Left lung (tissue), 14 donors: ENCODE measurements at places on chromosomes 2 and 18. TPM values are rescaled to one million over a fixed set of nuclear protein-coding genes. Genes with fewer than 3 reads are reported as not detected.

DNA sequence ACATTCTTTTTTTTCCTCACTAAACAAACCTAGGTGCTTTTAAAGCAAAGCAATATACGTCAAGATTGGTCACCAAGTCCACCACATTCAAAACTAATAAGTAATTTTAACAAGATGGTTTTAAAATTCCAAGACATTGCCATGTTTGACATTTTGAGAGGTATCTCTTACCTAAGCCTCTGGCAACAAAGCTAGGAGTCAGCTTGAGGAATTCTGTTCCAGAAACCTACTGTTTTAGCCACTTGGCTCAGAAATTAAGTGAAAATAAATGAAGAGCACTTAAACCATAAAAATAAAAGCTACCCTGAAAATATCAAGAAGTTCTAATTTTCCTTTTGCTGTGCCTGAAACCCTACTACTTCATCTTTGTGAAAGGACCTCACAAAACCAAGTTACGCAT is 30.0 kb upstream of the CHMP3 start:
- no peak overlapping the region for H3K4me3 ChIP-seq
- no peaks in the 10 kb centered on the region for H3K36me3 ChIP-seq
- no peak for DNase-seq
- no peaks in the 10 kb centered on the region for H3K4me1 ChIP-seq
- no peak overlapping the region for H3K27ac ChIP-seq

- H3K4me3 ChIP-seq, result no peak overlapping the region
- no peaks in the 10 kb centered on the region for H3K4me1 ChIP-seq
- H3K27ac ChIP-seq, result no peak overlapping the region
These were observed 29.0 kb upstream of the GIGYF2 start for GRCh38 chr2:232667989-232668583.

GPBAR1 gene
- 1.7 TPM for total RNA-seq

SMC6 gene
- 19.9 TPM for total RNA-seq

EN1 gene
- not detected for total RNA-seq

- peak overlapping the region; percentile 84 for H3K27ac ChIP-seq
- peak; percentile 90 for DNase-seq
- no peaks in the 10 kb centered on the region for H3K27me3 ChIP-seq
- H3K36me3 ChIP-seq, result no peaks in the 10 kb centered on the region
These were observed 47.5 kb downstream of the ZFP36L2 start for GRCh38 chr2:43178602-43179542.

- no peaks in the 10 kb centered on the region for H3K36me3 ChIP-seq
- no peak overlapping the region for H3K4me3 ChIP-seq
- H3K27me3 ChIP-seq, result no peaks in the 10 kb centered on the region
These were observed 23.3 kb downstream of the MAPRE3 start for GRCh38 chr2:26993768-26994167.

GRCh38 chr2:62884086-62884485 is 166.5 kb upstream of the OTX1 start:
- no peaks in the 10 kb centered on the region for H3K36me3 ChIP-seq
- H3K27me3 ChIP-seq, result no peaks in the 10 kb centered on the region
- H3K4me3 ChIP-seq, result no peak overlapping the region
- no peak overlapping the region for H3K27ac ChIP-seq
- DNase-seq, result no peak

RTTN gene
- 9.8 TPM for total RNA-seq

GRCh38 chr2:19855542-19856431 is 46.0 kb downstream of the TTC32 start:
- no peak overlapping the region for H3K27ac ChIP-seq
- H3K36me3 ChIP-seq, result no peaks in the 10 kb centered on the region
- no peaks in the 10 kb centered on the region for H3K27me3 ChIP-seq
- no peak overlapping the region for H3K4me3 ChIP-seq

DNA sequence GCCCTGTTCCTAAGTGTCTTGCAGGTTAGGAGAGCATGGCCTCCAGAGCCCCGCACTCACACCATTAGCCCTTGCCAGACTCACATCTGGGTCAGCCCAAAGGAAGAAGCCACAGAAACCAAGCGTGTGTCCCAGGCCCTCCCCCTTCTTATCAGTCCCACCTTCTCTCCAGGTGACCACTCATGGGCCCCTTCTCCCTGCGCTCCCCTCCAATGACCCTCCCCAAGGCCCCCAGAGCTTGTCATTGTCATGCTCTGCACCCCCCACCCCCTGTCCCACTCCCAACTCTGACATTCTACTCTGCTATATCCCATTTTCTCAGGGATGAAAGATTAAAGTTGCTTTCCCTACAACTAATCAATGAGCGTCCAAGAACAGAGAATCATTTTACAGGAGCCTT is 30.1 kb downstream of the CAPN14 start:
- no peak overlapping the region for H3K27ac ChIP-seq
- H3K27me3 ChIP-seq, result no peaks in the 10 kb centered on the region
- H3K36me3 ChIP-seq, result no peaks in the 10 kb centered on the region
- no peaks in the 10 kb centered on the region for H3K4me1 ChIP-seq
- H3K4me3 ChIP-seq, result no peak overlapping the region

- H3K27ac ChIP-seq, result no peak overlapping the region
- H3K4me1 ChIP-seq, result no peaks in the 10 kb centered on the region
- no peak overlapping the region for H3K4me3 ChIP-seq
- no peaks in the 10 kb centered on the region for H3K27me3 ChIP-seq
- peak; percentile 28 for DNase-seq
These were observed 603.1 kb downstream of the ZEB2 start for GRCh38 chr2:143916781-143917180.

C2orf74 gene
- 5.0 TPM for total RNA-seq

GRCh38 chr2:148643421-148643820 is 1.1 kb upstream of the EPC2 start:
- no peaks in the 10 kb centered on the region for H3K36me3 ChIP-seq
- no peaks in the 10 kb centered on the region for H3K27me3 ChIP-seq
- H3K27ac ChIP-seq, result peak overlapping the region; percentile 99
- peaks cover 45% of the 10 kb centered on the region for H3K4me1 ChIP-seq
- DNase-seq, result no peak
- no peak overlapping the region for H3K4me3 ChIP-seq

MOCOS gene
- 5.1 TPM for total RNA-seq

SLC14A1 gene
- 1.6 TPM for total RNA-seq

GRCh38 chr2:41206004-41206403 is 754.1 kb upstream of the SLC8A1 start:
- no peaks in the 10 kb centered on the region for H3K4me1 ChIP-seq
- DNase-seq, result no peak
- H3K36me3 ChIP-seq, result no peaks in the 10 kb centered on the region
- H3K4me3 ChIP-seq, result no peak overlapping the region
- no peaks in the 10 kb centered on the region for H3K27me3 ChIP-seq

DNA sequence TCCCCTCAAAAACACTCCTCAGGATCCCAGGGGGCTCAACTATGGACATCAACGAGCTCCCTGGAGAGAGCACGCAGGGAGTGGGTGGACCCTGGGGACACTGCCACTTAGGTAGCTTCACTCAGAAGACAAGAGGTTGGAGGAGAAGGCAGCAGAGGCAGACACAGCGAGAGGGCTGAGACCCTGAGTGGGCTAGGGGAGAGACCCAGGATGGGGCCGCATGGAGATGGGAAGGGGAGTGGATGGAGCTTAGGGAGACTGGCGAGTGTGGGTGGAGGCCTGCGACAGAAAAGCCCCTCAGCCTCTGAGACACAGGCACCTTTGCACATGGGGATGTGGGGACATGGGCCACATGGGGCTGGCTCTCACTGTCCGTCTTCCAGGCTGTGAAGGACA is 70.9 kb downstream of the ASB1 start:
- no peak overlapping the region for H3K4me3 ChIP-seq
- H3K27ac ChIP-seq, result no peak overlapping the region
- H3K4me1 ChIP-seq, result no peaks in the 10 kb centered on the region
- DNase-seq, result no peak
- no peaks in the 10 kb centered on the region for H3K36me3 ChIP-seq
- H3K27me3 ChIP-seq, result no peaks in the 10 kb centered on the region

SERPINB4 gene
- total RNA-seq, result not detected

DNA sequence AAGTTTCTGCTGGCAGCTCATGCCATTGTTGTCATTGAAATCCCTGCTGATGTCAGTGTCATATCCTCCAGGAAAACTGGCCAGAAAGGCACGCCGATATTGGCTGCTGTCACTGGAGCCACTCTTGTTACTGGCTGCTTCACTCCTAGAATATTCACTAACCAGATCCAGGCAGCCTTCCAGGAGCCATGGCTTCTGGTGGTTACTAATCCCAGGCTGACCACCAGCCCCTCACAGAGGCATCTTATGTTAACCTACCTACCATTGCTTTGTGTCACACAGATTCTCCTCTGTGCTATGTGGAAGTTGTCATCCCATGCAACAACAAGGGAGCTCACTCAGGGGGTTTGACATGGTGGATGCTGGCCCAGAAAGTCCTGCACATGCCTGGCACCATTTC is 27.0 kb upstream of the MTX2 start:
- no peak overlapping the region for H3K4me3 ChIP-seq
- H3K4me1 ChIP-seq, result no peaks in the 10 kb centered on the region
- H3K36me3 ChIP-seq, result no peaks in the 10 kb centered on the region
- no peak for DNase-seq
- H3K27ac ChIP-seq, result no peak overlapping the region

TXNDC2 gene
- total RNA-seq, result 0.09 TPM

GRCh38 chr2:146239392-146240135 is 1605.3 kb upstream of the ACVR2A start:
- H3K27me3 ChIP-seq, result no peaks in the 10 kb centered on the region
- no peaks in the 10 kb centered on the region for H3K4me1 ChIP-seq
- no peak overlapping the region for H3K27ac ChIP-seq

DNA sequence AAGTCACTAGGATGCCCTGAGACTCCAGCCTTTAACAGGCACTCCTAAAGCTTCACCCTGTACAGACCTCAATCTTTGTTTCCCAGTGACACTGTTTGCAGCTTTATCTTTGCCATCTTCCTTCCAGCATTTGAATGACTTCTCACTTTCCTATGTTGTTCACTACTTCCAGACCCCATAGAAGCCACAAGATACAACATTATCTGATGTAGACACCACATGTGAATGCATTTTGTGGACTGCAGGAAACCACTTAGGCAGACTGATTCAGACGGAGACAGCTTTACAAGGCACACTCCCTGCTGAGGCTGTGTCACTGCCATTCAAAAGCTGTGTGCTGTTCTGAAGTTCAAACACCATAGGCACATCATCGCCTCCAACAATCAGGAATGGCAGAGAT is 67.3 kb upstream of the SPATS2L start:
- H3K27ac ChIP-seq, result no peak overlapping the region
- no peaks in the 10 kb centered on the region for H3K27me3 ChIP-seq
- H3K4me3 ChIP-seq, result no peak overlapping the region
- no peaks in the 10 kb centered on the region for H3K36me3 ChIP-seq
- H3K4me1 ChIP-seq, result no peaks in the 10 kb centered on the region
